Activated CD4-positive, CD25-positive, alpha-beta regulatory T cell treated with anti-CD3 and anti-CD28 coated beads, Interleukin-2, amount 50 U/mL, for 24 hours (primary cell): ENCODE measurements at places on chromosomes 11 and 22.

DNA sequence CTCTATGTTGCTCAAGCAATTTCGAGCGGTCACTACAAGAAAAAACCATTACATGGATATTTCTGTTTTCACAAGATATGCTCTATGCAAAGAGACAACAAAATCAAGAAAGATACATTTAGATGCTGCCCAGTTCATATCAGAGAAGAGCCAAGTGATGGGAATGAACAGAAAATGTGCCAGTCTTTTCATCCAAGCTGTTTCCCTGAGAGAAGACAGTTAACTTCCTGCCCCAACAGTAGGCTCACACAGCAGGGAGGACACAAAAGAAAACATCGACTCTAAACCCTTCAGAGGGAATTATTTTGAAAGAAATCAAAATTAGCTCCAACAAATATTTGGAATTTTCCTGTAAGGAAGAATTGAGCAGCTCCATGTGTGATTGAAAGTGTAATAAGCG lies 11.6 kb downstream of the JAML start:
- no peak for ATAC-seq

- ATAC-seq = no peak
Observed at GRCh38 chr11:116701297-116701801, 71.4 kb downstream of the BUD13 start.

DNA sequence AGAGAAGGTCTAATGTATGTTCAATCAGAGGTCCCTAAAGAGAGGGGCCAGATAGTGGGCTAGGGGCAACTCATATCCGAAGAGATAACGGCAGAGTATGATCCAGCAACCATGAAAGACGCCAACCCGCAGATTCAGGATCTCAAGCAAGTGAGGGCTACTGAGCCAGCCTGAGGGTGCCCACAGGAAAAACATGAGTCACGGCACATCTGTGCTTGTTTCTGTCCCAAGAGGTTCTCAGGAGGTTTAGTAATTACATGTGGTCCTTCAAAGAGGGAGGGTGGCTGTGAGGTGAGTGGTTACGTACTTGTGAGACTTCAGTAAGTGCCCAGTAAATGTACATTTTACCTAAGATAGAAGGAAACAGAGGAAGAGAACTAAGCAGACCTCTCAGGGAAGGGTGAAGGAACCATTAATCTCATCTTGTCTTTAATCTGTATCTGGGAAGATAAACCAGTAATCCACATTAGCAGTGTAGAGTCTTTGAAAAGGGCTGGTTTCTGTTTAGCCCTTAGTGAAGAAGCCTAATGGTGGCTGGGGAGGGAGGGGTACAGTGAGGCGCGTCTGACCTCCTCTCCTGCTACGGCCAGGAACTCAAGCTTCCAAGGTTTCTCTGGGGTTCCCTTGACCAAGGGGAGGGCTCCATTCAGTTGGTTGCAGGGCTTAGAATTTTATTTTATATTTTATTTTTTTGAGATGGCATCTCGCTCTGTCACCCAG lies 10.2 kb downstream of the SIRT3 start:
- no peak for ATAC-seq

GRCh38 chr11:44223238-44223637 lies 86.7 kb downstream of the ALX4 start:
- no peak for ATAC-seq

DNA sequence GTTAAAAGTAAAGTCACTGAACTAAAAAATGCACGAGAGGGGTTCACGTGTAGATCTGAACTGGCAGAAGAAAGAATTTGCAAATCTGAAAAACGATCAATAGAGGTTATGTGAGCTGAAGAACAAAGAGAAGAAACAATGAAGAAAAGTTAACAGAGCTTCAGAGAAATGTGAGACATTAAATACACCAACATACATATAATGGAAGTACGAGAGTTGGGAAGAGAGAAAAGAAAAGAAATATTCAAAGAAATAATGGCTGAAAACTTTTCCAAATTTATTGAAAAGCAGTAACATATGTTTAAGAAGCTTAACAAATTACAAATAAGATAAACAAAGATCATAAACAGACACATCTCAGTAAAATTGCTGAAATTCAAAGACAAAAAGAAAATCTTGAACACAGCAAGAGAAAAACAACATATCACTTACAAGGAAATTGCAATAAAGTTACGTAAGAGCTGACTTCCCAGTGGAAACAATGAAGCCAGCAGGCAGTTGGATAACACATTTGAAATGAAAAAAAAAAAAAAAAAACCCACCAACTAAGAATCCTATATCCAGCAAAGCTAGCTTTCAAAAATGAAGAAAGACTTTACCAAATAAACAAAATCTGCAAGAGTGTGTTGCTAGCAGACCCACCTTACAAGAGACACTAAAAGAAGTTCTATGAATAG lies 56.8 kb downstream of the EMSY start:
- ATAC-seq = no peak

DNA sequence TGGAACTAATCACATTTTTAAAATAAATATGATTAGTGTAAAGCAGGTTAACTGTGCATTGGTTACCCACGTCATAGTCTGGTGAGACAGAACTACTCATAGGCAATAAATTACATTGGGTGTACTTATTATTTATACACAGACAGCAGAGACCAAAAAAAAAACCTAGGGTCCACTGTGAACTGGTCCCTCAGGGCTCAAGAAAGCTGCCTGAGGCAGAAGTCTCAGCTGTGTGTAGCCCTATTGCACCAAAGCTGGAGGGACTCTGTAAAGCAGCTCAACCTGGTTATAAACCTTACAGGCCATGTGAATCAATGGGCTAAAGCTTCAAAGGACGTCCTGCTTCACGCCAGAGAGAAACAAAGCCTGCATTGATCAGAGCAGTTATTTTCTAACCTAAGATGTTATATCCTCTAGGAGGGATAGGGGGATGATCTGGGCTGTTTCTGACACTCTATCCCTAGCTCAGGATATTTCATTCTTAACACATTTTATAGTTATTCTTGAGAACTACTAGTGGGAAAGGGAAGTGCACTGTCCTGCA lies 432.2 kb upstream of the ANO3 start:
- ATAC-seq = no peak

GRCh38 chr11:63903884-63904283 lies 13.1 kb downstream of the RCOR2 start:
- no peak for ATAC-seq

DNA sequence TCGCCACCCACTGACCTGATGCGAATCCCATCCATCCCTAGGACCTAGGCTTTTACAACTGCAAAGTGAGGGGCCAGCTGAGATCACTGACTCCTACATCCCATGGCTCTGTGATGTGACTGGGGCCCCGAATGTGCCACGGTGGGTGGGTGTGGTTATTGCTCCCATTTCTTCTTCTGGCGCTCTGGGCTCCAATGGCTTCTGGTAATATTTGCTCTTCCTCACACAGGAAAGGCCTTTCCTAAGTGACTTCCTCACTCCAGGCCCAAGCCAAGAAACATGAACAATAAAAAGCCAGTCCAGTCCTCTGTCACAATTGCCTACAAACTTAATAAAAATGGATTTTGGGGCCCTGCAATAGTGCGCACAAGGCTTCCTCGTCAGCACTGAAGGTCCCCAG lies 78.1 kb downstream of the GALNT18 start:
- ATAC-seq = no peak
